SK-N-SH (cell line): ENCODE measurements at places on chromosomes 7 and 10.

DNA sequence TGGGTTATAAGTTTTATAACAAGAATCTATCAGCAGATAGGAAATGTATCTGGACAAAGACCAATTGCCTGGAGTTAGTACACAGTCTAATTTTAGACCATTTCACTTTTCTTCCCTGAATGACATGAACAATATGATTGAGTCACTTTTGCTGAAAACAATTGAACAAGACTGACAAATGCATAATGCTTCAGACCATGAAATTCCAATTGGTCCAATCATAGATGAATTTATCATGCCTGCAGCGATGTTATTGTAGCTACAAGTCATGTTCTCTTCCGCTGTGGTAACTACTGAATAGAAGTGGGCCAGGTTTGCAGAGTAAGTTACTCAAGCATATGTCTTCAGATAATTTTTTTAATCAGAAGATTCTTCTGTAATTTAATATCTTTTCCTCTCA lies 73.4 kb downstream of the VSTM2A start:
- DNase-seq, result no peak

DNA sequence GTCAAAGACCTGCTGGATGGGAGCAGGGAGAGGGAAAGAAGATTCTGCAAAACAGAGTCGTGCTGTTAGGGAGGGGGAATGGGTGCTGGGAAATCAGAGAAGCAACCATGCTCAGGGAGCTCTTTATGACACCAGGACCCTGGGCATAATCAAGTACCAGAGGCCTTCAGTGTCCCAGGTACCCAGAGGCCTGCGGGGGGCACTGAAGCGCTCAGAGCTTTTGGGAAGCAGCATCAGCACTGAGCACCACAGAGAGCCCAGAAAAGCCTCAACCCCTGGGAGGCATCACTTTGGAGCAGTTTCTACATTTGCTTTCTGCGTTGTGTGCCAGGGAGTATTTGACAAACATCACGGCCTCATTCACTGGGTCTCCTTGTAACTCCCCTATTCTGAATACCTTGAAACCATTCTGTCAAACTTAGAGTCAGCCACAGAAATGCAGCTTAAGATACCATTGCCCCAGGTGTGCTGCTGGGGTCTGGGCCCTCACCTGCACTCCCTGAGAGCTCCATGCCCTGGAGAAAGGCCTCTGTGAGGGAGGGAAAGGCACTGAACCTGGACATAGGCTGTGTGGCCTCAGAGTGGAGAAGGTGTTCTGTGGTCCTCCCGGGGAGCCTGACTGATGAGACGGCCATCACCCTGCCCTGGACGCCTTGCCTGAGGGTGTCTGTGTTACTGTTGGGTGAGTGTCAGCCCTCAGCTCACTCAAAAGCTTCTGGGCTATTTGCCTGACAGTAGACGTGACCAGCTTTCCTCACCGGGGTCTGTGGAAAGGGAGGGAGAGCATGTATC lies 37.1 kb downstream of the CXCL12 start:
- DNase-seq, result no peak

- DNase-seq, result peak; percentile 80
Observed at GRCh38 chr10:126242397-126243260, 145.6 kb downstream of the ADAM12 start.

DNA sequence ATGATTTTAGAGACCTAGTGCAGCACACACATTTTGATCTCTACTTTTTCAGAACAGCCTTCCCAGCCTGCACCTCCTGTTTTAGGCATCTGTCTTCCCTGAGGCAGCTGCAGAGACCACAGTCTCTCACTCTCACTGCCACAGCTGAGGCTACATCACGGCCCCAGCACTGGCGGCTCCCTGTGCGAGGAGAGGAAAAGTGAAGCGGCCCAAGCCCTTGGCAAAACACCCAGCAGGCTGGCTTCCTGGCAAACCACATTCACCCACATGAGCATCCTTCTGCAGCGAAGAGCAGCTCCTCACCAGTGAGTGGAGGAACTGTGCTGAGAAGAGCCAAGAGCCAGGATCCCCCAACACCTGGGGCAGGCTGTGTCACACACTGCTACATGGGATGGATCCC lies 14.0 kb downstream of the HUS1 start:
- DNase-seq, result no peak

DNA sequence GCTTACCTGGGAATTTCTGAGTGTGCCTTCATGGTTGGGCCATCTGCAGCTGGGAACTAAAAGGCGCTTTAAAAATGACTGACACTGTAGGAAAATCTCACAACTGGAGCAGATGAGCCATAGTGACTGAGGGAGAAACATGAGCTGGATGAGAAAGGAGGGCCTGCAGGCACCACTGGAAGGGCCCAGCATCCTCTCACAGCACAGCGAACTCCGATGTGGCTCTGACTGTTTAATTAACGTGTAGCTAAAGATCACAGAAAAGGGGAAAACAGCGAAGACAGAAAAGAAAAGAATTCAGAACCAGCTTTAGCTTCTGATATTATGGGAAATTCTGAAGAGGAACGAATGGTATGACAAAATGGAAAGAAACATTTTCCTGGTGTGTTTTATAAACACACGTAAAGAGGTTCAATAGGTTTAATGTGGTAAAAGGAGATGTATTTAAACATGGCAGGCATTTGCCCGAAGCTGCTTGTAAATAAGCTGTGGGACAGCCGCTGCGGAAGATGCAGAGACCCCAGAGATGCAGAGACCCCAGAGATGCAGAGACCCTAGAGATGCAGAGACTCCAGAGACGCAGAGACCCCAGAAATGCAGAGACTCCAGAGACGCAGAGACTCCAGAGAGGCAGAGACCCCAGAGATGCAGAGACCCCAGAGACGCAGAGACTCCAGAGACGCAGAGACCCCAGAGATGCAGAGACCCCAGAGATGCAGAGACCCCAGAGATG lies 534.3 kb downstream of the PTPRN2 start:
- DNase-seq, result no peak

GRCh38 chr7:101832685-101833375 lies 15.4 kb downstream of the CUX1 start:
- DNase-seq, result no peak

DNA sequence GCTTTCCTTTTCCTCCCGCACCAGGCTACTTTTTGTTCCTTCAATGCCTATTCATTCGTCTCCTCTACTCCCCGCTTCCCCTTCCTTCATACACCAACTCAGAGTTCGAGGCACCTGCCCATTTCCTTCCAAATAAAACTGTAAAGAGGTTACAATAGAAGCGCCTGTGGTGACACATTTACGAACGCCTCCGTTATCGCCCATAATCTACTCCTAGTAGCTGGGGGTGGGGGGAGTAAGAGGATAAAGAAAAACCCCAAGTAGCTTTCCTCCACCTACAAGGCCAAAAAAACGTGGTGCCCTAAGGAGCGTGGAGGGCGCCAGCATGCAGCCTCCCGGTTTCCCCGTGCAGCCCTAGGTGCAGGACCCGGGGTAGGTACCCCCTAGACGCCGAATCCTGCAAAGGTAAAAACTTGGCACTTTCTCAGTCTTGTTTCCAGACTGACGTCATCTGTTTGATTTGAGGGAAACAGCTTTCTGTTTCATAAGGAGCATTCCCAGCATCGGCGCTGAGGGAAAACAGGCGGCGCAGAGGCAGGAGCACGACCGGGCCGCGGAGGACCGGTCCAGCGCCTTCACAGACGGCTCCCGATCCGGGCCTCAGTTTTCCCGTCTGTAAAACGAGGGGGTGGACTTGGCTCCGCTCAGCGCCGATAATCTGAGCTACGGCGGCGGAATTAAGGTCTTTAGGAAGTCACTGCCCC lies 922 bp downstream of the PPA1 start:
- DNase-seq, result peak; percentile 36

DNA sequence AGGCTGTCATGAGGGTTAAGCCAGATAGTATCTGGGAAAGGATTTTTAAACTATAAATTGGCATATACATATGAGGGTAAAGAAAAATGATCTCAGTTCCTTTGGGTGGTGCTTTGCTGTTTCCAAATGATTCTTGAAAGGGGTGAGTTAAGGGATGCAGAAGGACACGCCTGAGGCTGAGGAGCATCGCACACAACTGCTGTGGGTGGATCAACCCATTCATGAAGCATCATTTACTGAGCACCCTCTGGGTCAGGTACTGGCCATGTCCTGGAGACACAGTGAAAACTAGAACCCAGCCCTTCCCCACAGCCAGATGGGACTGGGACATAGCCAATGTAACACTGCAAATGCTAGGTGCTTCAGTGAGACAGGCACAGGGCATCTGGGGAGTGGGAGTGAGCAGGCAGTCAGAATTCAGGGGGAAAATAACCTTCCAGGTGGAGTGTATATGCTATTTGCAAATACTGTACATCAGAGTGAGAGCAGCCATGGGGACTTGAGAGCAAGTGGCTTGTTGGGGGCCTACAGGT lies 112.1 kb downstream of the WDFY4 start:
- no peak for DNase-seq

GRCh38 chr10:96450529-96451207 lies 63.1 kb downstream of the TLL2 start:
- DNase-seq, result no peak

DNA sequence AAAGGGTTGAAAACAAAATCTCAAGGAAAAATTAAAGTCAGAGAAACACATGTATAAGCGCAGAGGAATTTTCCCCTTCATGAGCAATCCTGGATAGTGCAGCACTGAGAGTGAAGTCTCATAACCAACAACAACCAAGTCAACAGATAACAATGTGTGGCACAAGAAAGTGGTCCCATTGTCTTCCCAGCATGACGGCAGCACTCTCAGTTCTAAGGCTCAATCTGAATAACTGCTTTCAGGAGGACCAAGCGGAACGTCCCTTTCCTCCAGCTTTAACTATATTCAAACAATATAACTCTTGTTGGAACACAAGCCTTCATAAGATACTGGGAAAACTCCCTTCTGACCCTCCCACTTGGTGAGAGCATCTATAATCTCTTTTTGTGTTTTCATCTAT lies 137.9 kb downstream of the RAPGEF5 start:
- DNase-seq, result no peak

- DNase-seq, result no peak
Observed at GRCh38 chr10:96835899-96836298, 3.8 kb downstream of the LCOR start.

DNA sequence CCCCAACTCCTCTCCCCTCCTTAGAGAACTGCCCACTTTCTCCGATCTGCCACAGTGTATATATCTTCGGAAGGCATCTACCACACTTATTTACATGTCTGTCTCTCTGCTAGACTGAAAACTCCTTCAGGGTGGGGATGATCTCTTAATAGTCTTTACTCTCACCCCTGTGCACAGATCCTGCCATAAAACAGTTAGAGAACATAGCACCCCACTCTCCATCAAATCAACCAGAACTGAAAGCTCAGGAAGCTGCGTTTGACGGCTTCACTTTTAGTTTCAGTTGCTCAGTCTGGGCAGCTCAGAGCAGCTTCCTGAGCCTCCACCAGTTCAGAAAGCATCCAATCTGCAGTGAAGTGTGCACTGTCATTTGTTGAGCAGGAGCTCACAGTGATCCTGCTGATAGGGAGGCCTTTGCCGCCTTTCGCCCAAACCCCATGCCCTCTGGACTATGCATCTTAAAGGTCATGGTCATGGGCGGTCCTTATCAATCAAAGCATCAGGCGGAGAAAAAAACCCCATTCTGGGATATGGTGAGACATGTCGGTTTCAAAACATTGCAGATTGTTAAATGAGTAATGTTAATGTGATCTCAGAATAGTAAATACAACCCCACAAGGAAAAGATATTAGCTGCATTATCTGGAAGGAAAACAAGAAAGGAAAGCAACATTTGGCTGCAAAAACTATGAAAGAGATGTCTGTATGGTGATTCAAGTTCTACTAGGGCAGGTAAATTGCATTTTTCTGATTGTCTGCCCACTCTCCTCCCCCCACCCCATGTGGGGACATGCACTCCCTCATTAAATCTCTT lies 167.1 kb upstream of the ADO start:
- no peak for DNase-seq

DNA sequence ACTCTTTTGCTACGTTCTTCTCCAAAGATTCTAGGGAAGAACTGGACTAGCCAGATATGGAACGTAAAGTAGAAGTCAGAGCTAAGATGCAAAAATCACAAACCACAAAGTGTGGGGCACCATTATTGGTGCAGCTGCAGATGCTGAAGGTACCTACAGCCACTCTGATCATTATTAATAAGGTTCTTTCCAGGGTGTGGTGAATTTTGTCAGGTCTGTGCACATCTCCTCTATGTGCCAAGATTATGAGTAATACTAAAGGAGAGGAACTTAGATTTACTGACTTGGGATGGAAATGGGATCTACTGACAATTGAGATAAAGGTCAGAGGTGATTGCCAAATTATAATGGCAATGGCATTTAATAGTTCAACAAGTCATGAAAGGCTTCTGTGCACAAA lies 148.2 kb downstream of the RAPGEF5 start:
- DNase-seq, result no peak

- peak; percentile 15 for DNase-seq
Observed at GRCh38 chr7:77903597-77903996, 105.0 kb downstream of the PHTF2 start.

- DNase-seq, result no peak
Observed at GRCh38 chr10:91284486-91285090, 64.1 kb downstream of the PCGF5 start.

- no peak for DNase-seq
Observed at GRCh38 chr7:31811650-31812461, 124.8 kb downstream of the PPP1R17 start.

DNA sequence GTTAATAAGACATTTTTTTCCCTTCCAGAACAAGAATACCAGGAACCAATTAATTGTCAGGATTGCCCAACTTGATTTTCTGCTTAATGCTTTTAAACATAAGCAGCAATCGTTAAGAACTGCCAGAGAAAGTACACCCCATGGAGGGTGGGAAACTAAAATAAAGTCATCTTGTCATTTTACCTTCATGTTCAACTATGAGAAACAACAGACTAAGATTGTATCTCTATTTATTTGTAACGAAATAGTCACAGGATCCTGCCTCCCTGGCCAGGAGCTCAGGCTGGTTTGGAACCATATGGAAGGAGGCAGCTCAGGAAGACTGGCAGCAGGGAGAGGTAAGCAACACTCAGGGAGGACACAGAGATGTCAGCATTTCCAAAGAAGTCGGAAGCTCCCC lies 129.6 kb downstream of the TNS3 start:
- peak; percentile 63 for DNase-seq

- no peak for DNase-seq
Observed at GRCh38 chr10:129694691-129695243, 227.7 kb downstream of the MGMT start.

DNA sequence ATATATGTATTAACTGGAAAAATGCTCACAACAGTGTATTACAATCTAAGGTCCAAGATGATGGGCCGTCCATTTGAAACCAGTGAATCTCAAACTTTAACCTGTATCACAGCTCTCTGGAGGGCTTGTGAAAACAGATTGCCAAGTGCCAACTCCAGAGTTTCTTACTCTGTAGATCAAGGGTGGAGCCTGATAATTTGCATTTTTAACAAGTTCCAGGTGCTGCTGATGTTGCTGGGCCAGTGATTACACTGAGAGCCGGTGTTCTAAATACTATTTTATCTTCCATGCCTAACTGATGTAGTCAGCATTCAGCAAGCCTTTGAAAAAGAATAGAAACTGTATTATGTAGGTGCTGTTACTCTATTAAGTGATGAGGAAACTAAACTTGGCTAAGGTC lies 269.9 kb upstream of the FERD3L start:
- DNase-seq, result no peak

- DNase-seq, result no peak
Observed at GRCh38 chr10:34348917-34349485, 466.1 kb downstream of the PARD3 start.

GRCh38 chr10:60570896-60571295 lies 181.2 kb upstream of the ANK3 start:
- no peak for DNase-seq
